ENCODE measurements at places on chromosomes 12 and 14.

DNA sequence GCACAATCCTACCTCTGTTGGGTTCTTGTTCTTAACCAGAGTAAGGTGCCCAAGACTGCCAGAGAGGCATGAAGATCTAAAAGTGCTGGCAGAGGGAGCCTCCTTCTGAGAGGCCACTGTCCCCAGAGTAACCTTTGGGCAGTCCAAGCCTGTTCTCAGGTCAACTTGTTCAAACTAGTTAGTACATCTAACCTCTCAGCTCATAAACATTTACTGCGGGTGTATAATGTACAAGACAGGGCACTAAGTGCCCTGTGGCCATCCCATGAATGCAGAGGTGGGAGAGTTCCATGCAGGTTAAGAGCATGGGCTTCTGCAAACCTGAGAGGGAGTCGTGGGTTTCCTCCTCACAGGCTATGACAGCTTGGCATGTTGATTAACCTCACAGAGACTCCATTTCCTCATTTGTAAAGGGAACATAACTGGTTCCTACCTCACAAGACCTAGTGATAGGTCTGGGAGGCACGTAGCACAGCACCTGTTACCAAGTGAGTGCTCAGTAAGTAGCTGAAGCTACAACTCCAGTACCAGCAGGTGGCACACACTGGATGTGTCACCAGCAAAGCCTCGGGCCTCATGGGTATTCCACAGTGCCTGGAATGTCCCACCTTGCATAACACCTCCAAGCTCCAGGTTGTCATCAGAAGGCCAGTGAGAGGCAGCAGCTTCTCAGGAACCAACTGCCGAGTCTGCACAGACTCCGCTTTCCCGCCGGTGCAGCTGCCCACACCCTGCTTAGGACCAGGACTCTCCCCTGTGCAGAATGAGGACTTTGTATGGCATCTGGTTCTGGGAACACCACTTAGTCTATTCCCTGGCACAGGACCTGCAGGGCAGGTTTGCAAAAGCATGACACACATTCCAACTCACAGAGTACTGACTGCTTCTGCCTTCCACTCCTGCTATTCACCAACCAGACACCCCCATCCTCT is 4.4 kb downstream of the VDR start:
- DNase-seq = no peak

- no peak for DNase-seq
Measured at GRCh38 chr14:68710776-68711175, 82.1 kb downstream of the ZFP36L1 start.

- no peak for DNase-seq
Measured at GRCh38 chr12:94584377-94584776, 66.0 kb downstream of the TMCC3 start.

GRCh38 chr12:40208707-40209446 is 15.9 kb upstream of the LRRK2 start:
- no peak for DNase-seq

- no peak for DNase-seq
Measured at GRCh38 chr12:58369576-58369975, 428.2 kb downstream of the ATP23 start.

DNA sequence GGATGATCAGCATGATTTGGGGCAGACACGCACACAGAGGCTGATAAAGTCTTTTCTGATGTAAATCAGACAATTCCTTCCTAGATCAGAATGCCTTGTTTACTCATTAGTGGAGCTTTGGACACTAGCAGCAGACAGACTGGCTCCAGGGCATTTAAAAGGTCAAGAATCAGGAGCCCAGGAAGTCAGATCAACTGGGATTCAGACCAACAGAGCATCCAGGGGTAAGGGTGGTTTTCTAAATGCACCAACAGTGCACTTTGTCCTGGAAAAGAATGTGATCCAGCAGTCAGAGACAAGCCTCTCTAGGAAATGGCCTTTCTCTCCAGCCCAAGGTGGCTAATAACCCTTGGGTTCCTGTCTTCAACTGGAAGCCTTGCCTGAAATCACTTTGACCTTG is 405.3 kb downstream of the MED13L start:
- no peak for DNase-seq

DNA sequence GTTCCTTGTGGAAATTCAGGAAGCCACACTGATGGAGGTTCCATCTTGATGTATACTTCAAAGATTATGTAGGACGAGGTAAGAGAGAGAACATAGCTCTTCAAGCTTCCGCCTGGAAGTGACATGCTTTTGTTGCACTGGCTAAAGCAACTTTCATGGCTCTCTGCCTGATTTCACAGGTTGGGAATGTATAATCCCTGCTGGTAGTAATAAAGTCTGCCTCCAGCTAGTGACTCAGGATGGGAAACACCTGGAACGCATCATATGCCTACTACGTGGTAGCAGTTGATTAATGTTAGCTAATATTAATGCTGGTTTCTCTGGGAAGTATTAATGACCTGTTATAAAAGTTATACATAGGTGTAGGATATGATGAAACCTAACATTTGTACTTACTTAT is 71.1 kb downstream of the PELI2 start:
- DNase-seq = no peak

GRCh38 chr14:27427796-27428195 is 830.0 kb upstream of the NOVA1 start:
- DNase-seq = no peak

DNA sequence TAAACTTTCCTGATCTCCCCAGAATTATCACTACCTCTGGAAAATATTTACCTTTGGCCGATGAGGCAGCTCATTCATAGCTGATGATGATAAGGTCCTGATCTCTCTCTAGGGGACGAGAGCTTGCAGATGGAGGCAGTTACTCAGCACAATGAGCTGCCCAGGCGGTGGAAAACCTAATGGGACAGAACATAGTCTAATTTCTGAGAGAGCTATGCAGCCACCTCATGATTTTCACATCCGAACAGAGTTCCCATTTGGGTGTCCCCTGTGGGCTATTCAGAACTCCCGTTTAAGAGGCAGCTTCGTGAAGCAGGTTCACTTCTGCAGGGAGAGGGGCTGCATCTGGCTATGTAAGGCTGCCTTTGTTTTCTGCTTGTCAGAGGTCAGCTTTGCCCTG is 724.6 kb upstream of the TMEM132C start:
- DNase-seq = no peak

DNA sequence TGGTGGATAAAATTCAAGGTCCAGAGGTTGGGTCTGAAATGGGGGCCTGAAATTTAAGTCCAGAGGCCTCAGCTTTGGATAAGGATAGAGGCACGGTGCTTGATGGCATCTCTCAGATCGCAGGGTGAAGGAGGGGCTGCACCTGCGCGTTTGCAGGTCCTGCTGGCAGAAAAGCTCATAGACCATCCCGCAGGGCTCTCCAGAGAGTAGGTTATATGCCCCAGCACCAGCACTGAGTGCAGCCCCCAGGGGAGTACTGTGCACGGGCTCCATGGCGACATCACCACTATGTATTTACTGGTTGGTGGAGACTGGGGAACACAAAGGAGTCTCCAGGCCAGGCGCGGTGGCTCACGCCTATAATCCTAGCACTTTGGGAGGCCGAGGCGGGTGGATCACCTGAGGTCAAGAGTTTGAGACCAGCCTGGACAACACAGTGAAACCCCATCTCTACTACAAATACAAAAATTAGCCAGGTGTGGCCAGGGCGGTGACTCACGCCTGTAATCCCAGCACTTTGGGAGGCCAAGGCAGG is 4.3 kb upstream of the CD63 start:
- no peak for DNase-seq

DNA sequence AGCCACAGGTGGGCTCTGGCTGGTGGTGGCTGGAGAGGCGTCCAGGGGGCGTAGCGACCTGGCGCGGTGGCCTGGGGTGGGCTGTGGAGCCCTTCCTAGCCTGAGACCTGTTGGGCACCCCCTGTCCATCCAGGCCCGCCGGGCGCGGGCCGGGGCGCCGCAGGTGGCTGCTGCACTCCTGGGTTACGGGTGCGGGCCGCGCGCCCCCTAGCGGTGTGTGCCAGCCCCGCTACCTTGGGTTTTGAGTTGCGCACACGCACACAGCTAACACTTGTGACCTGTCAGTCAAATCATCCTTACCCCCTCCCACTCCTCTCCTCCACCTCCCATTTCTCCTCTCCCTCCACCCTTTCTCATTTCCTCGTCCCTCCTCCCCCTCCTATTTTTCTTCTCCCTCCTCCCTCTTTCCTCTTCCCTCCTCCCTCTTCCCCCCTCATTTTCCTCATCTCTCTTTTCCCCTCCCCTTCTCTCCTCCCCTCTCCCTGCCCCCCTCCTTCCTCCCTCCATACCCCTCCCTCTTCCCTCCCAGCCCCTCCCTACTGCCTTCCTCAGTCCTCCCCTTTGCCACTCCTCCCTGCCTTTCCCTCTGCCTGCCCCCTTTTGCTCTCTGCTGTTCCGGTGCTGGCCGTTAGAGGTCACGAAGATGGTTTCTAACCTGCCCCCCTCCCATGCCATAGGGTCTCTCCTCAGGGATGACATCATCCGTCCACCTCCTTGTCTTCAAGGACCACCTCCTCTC is 2.3 kb downstream of the MEG3 start:
- no peak for DNase-seq

GRCh38 chr12:120734210-120734609 is 8.6 kb downstream of the ACADS start:
- no peak for DNase-seq

DNA sequence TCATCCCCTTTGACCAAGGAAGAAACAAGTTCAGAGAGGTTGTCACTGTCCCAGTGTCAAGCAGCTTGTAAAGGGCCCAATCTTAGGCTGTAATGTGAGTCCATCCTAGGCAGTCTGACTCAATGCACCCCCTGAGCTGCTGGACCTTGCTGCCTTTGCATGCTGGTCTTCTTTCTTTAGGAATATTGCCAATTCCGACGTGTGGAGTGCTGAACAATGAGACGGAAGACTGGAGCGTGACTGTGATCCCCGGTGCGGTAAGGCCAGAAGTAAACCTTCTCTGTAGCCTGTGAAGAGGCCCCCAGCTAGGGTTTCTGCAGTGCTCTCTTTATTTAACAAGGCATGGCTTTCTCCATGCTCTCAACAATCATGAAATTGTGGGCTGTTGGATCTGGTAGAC is 963 bp downstream of the TCTN2 start:
- DNase-seq = no peak

DNA sequence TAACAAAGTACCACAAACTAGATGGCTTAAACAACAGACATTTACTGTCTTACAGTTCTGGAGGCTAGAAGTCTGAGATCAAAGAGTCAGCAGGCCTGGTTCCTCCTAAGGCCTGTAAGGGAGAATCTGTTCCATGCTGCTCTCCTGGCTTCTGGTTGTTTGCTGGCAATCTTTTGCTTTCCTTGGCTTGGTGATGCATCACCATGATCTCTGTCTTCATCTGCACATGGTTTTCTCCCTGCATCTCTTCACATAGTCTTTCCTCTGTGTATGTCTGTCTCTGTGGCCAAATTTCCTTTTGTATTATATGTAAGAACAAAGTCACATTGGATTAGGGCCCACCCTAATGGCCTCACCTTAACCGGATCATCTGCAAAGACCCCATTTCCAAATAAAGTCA is 168.5 kb downstream of the CAPZA3 start:
- no peak for DNase-seq

GRCh38 chr12:122757568-122757967 is 4.9 kb downstream of the DENR start:
- no peak for DNase-seq

- no peak for DNase-seq
Measured at GRCh38 chr12:48221645-48222044, 18.6 kb upstream of the OR10AD1 start.

GRCh38 chr12:66945189-66945817 is 266.4 kb upstream of the GRIP1 start:
- DNase-seq = no peak

- DNase-seq = peak; percentile 84
Measured at GRCh38 chr12:48027183-48028002, 23.1 kb upstream of the COL2A1 start.

DNA sequence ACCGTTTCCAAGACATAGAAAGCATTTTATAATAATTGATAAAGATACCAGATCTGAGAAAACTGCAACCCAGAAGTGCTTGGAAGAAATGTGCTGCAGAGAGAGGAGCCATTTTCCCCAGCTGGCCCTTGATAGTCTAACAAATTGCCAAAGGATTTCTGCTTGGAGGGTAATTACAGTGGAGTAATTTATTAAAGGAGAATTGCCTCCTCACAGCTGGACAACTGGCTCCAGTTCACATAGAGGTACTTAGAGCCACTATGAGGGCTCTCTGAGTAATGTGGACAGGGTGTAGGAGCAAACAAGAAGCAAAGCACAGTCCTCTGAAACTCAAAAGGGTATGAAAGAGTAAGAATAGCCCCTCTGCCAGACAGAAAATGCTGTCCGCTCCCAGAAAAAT is 335.6 kb downstream of the SYT1 start:
- DNase-seq = no peak

GRCh38 chr12:48342980-48343379 is 7.7 kb downstream of the ZNF641 start:
- DNase-seq = peak; percentile 37

GRCh38 chr12:102202556-102202955 is 4.9 kb upstream of the PMCH start:
- DNase-seq = no peak

GRCh38 chr12:98646294-98647090 is 1.4 kb downstream of the APAF1 start:
- no peak for DNase-seq

- DNase-seq = no peak
Measured at GRCh38 chr14:95058491-95058890, 98.8 kb downstream of the DICER1 start.

DNA sequence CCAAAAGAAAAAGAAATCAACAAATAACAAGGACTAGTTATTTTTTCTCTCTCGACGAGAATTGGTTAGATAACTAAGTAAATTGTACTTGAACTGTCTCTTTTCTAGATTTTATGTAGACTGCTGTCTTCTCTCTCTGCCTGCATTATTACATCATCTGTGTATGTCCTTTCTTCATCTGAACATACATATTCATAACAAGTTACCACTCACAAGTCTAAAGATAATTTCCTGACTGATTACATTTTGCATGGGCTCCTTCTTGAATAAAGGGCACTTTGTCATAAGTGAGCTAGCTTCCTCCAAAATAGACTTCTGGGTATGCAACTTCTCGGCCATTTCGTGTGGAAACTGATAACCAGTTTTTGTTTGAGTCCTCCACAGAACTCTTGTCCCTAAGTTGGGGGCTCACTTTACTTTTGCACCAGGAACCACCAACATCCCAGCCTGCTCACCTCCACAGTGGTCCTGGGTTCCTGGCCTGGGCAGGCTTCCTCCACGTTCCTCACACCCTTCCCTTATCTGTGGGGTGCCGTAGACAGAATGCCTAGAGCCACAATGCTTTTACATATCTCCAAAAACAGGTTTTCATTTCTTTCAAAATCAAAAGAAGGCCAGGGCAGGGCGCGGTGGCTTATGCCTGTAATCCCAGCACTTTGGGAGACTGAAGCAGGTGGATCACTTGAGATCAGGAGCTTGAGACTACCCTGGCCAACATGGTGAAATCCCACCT is 6.2 kb upstream of the DDX47 start:
- DNase-seq = no peak

- no peak for DNase-seq
Measured at GRCh38 chr14:60510254-60510950, 1.5 kb downstream of the SIX6 start.

Data from ecto neural progenitor cell (in vitro differentiated cells).